Left ventricle myocardium inferior (tissue), 1 donor: ENCODE measurements at places on chromosomes 12 and 14. TPM values are rescaled to one million over a fixed set of nuclear protein-coding genes. Genes with fewer than 3 reads are reported as not detected.

Gene SPX
- total RNA-seq, result 16.5 TPM

DNA sequence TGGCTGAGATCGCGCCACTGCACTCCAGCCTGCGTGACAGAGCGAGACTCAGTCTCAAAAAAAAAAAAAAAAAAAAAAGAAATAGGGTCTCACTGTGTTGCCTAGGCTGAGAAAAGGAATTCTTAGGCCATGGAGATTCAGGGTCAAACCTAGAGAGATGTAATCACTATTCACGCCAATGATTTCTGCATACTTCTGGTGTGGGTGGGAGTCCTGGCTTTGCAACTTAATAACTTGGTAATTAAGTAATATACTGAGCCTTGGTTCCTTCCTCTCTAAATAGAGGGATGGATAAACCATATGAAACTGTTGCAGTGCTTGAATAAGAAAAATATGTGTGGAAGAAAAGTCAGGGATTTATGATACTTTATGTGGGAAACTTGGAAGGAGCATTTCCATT is 2.7 kb downstream of the ZNF410 start:
- no peak for DNase-seq
- no peaks in the 10 kb centered on the region for H3K27me3 ChIP-seq
- H3K4me3 ChIP-seq, result no peak overlapping the region
- no peak overlapping the region for H3K27ac ChIP-seq

Gene PTCSC3
- not detected for total RNA-seq

GRCh38 chr12:120012067-120012621 is 23.1 kb downstream of the BICDL1 start:
- H3K4me1 ChIP-seq, result no peaks in the 10 kb centered on the region
- DNase-seq, result no peak
- no peak overlapping the region for H3K4me3 ChIP-seq
- H3K36me3 ChIP-seq, result no peaks in the 10 kb centered on the region
- H3K27ac ChIP-seq, result no peak overlapping the region

DNA sequence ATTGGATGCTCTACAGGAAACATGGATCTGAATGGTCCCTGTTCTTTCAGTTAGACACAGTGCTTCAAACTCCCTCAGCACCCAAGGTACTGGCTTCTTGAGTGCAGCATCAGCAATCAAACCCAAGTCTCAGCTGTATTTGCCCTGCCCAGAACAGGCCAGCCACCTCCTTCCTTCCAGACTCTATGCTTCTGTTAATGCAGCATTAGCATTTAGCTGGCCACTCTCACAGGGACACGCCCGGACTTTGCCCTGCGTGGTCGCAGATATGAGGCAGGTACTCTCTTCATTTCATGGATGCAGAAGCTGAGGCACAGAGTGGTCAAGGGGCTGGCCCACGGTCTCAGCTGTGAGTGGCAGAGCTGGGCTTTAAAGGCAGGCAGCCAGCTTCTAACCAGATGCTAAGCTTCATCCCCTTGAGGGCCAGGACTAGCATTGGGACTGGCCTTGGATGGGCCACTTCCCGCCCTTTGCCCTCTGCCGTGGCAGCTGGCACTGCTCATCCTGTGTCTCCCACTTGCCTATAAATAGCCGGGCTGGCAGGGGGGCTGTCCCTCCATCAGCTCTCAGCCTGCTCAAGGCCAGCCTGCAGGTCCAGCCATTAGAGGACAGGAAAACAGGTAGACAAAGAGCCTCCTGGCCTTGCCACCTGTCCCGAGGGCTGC is 1.5 kb upstream of the SLC25A47 start:
- H3K27me3 ChIP-seq, result no peaks in the 10 kb centered on the region
- no peak for DNase-seq
- H3K4me1 ChIP-seq, result peaks cover 18% of the 10 kb centered on the region
- H3K4me3 ChIP-seq, result no peak overlapping the region
- H3K36me3 ChIP-seq, result no peaks in the 10 kb centered on the region

DNA sequence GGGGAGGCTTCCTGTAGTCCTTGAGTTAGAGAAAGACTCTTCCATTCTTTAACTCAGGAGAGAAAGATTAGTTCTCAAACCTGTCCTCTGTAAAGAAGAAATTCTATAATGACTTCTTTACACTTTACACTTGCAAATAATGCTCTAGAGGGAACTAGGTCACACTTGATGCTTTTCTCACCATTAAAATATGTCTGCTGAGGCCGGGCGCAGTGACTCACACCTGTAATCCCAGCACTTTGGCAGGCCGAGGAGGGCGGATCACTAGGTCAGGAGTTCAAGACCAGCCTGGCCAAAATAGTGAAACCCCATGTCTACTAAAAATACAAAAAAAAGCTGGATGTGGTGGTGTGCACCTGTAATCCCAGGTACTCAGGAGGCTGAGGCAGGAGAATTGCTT is 6.3 kb downstream of the NTN4 start:
- H3K27ac ChIP-seq, result peak overlapping the region; percentile 46
- DNase-seq, result no peak
- H3K4me1 ChIP-seq, result peaks cover 82% of the 10 kb centered on the region
- peak overlapping the region; percentile 5 for H3K4me3 ChIP-seq
- peaks cover 52% of the 10 kb centered on the region for H3K36me3 ChIP-seq
- H3K27me3 ChIP-seq, result no peaks in the 10 kb centered on the region
